NCI-H774 (cell line): ENCODE measurements at places on chromosomes 3 and 15.

DNA sequence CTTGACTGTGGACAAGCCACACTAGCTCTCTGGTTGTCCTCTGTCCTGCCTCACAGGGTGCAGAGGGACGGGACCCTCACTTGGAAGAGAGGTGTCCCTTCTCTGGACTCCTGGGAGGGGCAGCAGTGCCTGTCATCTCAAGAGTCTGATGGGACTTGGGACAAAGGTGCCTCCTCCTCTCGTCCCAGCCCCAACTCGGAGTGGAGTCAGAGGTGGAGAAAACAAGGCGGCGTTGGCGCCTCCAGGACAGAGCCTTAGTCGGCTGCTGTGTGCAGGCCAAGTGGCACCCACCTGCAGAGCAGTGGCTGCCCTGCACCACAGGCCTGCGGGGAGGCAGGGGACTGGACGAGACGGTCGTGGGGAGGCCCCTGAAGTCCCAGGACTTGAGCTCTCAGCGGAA, 9.4 kb upstream of the SEC13 start:
- no peak for DNase-seq

- DNase-seq: no peak
Observed at GRCh38 chr3:159528251-159528895, 460.3 kb upstream of the IL12A start.

GRCh38 chr3:149449799-149450198, 24.7 kb upstream of the TM4SF4 start:
- DNase-seq: no peak

- no peak for DNase-seq
Observed at GRCh38 chr3:74787011-74787410, 172.6 kb upstream of the CNTN3 start.

DNA sequence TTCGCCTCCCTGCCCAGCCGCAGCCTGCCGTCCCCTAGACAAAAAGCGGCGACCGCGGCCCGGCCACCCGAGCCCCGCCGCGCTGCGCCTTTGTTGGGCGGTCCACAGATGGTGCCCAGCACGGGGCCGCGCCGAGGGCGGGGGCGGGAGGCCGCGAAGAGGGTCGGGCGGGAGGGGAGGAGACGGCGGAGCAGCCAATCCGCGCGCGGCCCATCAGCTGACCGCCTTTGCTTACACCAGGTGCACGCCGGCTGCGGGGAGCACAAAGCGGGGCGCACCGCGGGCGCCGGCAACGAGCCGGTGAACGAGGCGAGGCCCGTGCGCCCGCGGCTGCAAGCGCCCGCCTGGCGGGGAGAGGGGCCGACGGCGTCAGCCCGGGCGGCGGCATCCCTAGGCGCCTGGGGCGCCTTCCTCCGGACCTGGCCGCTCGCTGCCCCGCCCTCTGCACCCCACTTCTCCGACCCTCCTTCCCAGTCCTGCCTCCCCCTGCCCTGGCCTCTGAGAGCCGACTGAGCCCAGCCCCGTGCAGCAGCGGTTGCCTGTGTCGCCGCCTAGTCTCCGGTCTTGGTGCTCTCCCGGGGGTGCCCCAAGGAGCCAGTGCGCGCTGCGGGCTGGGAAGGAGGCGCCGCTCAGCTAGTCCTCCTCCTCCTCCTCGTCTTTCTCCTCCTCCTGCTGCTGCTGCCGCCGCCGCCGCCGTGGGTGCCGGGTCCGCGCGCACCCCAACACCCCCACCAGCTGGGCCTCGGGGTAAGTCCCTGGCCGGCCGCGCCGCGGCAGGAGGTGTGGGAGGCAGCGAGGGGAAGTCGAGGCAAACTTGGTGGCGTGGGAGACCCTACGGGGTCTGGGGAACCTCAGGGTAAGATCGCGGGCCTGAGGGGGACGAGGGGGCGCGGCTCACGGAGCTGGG, at the start of gene LRRN1:
TSS of gene LRRN1 (plus strand) at position 259 of the 907 bp plus-strand sequence. CDS start 45,211 bp downstream, outside the sequence.
- DNase-seq: peak; percentile 83

- no peak for DNase-seq
Observed at GRCh38 chr15:44208956-44209355, 13.9 kb upstream of the FRMD5 start.

DNA sequence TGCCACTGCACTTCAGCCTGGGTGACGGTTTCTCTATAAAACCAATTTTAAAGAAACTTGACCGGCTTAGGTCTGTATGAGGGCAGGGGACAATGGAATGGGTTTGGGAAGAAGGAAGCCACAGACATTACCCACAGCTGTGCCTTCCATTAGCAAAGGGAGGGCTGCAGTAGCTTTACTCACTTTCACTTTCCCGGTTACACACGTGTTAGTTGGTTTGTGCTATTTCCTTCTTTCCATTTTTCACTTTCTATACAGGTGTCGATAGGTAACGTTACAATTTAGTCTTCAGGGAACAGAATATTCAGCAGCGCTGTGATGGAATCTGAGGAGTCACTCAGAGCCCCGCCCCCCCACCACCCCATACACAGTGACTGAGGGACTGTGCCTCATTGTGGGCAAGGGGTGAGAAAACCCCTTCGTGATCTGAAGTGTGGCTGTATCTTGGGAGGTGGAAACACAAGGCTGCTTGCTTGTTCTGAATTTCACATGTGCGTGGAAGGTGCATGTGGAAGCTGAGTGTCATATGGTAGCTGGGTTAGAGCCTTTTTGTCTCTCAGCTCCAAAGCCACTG, 44.8 kb upstream of the RPL32 start:
- no peak for DNase-seq

- DNase-seq: no peak
Observed at GRCh38 chr3:136414476-136414875, 164.3 kb downstream of the PCCB start.

- no peak for DNase-seq
Observed at GRCh38 chr3:11159421-11159904, 5.2 kb downstream of the HRH1 start.

DNA sequence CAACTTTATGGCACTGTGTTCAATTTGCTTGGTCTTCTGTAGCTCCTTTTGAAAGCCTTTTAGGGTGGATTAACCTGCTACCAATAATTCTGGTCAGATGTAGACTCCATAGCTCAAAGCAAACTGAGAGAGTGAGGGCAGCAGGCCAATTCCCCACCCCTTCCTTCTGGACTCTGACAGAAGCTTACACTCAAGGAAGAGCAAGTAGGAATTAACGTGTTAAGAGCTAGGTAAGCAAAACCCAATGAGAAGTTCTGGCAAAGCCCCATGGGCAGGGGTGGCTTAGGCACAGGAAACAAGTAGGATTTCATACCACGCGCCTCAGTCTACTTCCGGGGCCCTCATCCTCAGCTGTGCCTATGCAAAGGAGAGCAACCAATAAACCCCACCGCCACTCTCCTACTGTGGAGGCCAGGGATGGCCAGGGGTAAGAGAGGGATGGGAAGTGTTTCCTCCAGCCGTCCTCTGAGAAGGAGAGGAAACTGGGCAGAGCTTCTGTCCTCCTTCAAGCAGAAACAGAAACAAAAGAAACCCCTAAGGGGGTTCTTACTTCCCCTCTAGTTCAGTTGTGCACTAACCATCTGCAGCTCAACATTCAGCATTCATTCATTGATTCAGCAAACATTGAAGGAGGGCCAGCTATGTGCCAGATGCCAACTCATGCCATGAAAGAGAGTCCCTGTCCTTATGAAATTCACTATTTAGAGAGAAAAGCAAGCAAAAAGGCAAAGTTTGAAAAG, 12.6 kb downstream of the CCR5 start:
- no peak for DNase-seq
